Fibroblast of mammary gland (primary cell): ENCODE measurements at places on chromosomes 12 and 14.

- peak; percentile 7 for DNase-seq
These were observed 63.6 kb upstream of the ARID2 start for GRCh38 chr12:45665941-45666340.

DNA sequence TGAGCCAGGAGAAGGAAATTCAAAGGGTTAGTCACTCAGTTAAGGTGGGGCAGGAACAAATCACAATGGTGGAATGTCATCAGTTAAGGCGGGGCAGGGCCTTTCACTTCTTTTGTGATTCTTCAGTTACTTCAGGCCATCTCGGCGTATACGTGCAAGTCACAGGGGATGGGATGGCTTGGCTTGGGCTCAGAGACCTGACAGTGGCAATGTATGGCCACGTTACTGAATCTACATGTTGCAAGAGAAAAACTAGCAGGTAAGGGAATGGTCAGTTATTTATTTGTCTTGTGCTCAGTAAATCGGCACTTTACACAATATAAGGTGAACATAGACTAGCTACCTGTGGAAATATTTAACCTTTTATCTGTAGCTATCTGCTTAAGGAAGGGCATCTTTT is 11.9 kb downstream of the SLCO1B3 start:
- no peak for DNase-seq

DNA sequence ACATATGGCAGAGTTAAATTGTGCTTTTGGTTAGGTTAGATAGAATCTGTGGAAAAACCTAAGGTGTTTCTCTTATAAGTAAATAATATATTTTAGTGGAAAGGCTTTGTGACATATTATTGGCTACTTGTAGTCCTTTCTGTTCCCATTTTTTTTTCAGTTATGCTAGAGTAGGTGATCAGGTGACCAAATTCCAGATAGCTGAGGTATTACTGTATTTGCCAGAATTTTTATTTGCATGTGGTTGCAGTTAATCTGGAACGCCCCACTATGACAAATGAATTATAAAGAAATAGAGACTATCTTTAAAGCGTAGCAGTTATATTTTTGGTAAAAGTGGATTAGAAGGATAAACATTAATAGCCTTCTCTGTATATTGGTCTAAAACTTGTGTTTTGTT is 52.0 kb downstream of the ARHGAP5 start:
- peak; percentile 70 for DNase-seq

DNA sequence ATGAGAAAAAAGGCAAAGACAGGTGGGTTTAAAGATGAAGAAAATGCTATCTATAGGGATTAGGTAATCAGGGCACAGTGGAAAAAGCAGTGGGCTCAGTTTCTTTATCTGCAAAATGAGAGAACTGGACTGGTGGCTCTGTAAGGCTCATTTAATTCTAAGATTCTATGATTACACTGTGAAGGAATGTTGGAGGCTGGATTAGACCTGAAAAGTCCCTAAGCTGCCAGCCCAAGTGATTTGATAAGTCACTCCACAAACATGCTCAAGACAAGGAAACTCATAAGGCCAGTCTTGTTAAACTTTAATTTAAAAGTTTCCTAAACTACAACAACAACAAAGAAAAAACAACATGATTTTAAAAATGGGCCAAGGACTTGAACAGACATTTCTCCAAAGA is 75.1 kb downstream of the DCAF5 start:
- DNase-seq = peak; percentile 78

DNA sequence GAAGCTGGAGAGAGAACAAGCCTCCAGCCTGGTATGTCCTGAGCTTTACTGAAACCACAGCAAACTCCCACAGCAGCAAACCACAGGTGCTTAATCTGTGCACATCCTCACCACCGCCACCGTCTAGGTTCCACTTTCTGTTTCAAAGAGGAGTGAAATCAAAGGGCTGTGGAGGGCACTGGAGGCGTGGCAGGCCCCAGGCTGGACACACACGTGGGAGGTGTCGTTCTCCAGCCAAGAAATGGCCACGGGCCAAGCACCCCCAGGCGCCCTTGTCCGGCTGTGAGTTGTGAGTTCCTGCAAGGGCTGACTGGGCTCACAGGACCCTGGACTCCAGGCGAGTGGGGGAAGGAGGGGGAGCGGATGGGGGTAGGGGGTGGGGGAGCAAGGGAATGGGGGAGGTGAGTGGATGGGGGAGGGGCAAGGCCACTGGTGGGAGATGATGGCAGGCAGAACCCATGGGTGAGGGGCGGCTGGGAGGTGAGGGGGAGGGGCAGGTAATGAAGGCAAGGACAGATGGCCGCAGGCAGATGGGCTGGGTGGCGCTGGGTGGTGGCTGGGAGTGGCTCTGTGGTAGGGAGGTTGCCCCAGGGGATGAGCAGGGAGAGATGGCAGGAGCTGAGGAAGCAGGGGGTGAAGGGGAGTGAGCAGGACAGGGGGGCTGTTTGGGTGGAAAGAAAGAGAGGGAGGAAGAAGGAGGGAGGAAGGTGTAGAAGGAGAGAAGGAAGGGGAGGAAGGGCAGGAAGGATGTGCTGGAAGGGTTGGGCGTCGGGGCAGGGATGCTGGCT is 86.7 kb downstream of the NCOR2 start:
- peak; percentile 78 for DNase-seq

- peak; percentile 35 for DNase-seq
These were observed 651 bp downstream of the TMEM117 start for GRCh38 chr12:43836475-43836989.

DNA sequence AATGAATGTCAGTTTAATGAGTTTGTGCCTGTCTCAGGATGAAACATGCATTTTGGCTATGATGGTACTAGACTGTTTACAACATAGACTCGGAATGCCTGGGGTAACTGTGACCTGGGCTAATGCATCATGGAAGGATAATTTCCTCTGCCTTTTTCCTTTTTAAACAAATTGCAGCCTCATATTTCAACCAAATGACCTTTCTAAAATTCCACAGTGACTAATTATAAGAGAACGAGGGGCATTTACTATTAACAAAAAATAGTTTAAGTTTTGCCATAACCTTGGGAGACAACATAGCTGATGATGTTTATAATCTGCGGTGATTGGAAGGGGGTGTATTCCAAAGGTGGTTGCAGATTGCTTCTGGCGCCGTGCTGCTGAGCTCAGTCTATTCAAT is 1140.5 kb downstream of the GALC start:
- DNase-seq = no peak

DNA sequence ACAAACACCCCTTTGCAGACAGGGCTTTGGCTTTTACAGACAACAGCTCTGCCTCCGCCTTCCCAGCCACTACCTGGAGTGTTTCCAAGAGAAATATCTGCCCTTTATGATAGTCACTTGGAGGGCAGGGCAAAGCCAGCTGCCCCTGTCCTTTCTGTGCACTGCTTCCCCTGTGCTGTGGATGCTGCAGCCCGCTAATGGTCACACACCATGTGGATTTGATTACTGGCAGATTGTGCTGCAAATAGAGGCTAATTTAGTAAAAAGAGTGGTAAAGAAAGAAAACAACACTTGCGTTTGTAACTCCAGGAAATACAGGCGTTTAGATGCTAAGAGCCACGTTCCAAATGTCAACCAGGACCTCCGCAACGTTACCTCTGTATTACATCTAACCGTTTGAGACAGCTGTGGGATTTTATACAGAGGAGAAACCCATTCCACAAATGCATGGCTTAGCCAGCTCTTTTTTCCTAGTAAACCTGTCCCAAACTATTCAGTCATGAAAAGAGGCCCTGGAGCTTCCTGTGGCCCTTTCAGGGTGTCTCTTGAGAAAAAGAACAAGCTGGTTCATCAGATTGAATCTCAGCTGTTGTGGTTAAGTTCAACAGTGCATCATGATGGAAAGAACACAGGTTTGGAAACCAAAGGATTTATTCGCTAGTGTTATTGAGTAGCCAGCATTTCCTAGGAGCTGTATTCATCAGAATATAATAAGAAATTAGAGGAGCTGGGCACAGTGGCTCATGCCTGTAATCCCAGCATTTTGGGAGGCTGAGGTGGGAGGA is 30.1 kb upstream of the PWP1 start:
- DNase-seq = no peak

DNA sequence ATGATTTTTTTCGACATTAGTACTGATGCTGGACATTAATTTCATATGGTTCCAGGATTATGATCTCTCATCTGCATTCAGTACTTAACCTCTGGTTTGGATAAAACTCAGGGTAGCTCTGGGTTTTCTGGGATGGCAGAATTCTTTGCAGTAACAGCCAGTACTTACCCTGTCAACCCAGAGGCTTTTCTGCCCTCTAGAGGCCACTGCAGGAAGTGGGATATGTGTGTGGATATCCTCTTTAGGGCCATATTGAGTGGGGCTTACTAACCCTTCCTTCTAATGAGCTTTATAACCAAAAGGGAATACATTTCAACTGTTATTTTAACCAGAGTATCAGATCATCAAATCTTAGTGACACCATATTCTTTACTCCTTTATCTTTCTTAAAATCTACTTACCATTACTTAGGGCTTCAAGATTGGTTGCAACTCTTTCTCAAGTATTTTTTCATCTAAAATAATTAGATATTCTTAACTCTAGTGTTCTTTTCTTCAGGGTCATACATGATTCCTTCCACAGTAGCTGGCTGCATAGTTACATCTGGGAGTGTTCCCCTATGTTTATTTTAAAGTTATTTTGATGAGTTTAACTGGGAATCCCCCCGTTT is 488.0 kb upstream of the STXBP6 start:
- DNase-seq = peak; percentile 36

GRCh38 chr12:66255737-66256136 is 46.6 kb upstream of the HELB start:
- no peak for DNase-seq

- no peak for DNase-seq
These were observed 48.5 kb downstream of the CHST11 start for GRCh38 chr12:104505095-104505818.
